ENCODE measurements at places on chromosomes 1 and 21.
A peak's percentile ranks its signal among the peaks of the same experiment; 100 is the strongest.

DNA sequence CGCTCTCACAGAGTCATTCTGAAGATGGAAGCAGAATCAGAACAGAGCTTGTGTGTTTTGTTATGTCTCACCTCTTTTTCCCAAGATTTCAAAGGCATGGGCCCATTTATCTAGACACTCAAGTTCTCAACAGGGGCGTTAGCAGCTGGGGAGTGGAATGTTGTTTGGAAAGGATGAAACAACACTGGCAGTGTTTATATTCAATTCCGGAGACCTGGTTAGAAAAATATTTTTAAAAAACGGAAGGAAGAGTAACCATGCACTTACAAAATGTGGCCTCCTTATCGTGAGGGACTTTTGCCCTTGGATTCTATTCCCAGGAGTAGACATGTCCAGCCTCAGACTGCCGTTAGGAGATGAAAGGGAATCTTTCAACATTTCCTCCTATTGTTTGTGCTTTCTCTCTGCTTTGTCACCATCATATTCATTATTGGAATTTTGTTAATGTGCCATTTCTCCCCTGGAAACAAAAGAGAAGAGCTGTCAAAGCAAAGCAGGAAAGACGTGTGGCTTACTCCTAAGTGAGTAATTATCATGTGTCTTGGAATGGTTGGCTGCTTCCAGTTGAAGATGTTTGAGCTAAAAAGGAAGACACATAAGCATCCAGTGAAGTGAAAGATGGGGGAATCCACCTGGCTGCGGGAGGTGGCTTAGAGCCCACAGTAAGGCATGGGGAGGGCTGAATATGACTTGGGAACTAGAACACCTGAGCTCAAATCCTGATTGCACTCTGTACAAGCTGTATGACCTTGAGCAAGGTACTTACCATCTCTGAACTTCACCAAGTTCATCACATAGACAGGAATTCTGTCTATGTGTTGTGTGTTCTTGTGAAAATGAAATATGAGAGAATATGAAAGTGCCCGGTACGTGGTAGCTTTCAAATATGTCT lies 71.7 kb upstream of the JUN start:
- no peak for DNase-seq

- DNase-seq, result no peak
Observed at GRCh38 chr1:24803987-24804530, 58.8 kb downstream of the CLIC4 start.

- no peak for DNase-seq
Observed at GRCh38 chr1:56502700-56503245, 76.6 kb downstream of the PLPP3 start.

DNA sequence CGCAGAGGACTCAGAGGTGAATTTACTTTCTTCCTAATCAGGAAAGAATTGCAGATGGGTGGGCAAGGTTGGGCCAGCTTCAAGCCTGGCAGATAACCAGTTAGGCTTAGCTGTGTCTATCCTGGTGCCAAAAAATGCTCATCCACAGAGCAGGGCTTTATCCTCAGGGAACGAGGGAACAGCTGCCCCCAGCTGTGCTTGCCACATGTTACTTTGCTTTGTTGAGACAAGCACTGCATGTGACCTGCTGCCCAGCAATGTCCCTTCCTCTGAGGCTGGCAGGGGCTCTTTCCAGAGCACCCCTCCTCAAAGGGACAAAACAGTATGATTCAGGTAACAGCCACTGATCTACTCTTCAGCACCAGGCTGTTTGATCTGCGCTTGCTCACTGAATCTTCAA lies 505.1 kb upstream of the USP24 start:
- DNase-seq, result no peak

- no peak for DNase-seq
Observed at GRCh38 chr1:229951856-229952534, 115.0 kb upstream of the GALNT2 start.

GRCh38 chr21:28393279-28393678 lies 599.4 kb downstream of the LTN1 start:
- no peak for DNase-seq

DNA sequence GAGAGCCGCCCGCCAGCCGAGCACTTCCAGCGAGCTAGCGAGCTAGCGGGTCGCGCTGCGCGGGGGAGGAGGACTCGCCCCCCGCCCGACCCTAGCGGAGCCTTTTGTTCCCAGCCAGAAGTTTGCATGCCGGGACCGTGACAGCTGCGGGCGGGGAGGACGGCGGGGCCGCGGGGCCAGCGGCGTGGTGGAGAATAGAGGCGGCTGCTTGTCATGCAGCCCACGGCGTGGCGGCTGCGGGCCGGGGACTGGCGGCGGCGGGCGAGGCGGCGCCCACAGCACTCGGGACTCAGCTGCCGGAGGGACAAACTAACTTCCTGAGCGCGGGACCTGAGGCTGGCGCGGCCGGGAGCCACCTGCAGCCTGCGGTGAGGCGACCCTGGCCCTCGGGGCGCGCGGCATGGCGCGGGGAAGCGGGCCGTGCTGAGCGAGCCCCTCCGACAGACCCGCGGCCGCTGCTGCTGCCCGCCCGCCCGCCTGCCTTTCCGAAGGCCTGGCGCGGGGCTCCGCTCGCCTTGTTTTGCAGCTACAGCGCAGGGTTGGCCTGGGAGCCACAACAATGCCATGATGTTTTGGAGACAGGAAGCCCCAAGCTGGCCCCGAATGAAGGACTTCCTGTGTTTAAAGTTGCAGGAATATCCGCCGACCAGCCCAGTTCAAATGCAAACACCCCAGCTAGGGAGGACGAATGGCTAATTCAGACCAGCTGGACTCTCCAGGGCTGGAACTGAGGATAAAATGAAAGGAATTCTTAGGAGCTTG lies 82.2 kb upstream of the BMP8A start:
- DNase-seq, result no peak

DNA sequence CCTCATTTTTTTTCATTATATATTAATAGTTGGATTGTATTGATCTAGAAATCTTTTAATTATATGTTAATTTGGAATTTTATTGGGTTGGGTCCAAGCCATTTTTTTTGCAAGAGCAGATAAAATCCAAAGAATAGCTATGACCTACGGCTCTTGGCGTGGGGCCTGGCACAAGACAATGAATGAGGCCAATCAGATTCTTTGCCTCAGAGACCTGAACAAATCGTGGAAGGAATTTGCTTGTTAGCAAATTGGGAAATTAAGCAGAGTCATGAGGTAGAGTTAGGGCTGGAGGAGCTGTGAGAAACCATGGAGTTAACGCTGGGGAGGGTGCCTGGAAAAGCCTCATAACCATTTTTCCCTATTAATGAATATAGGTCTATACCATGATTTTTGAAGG lies 40.1 kb downstream of the CAMSAP2 start:
- DNase-seq, result no peak

- DNase-seq, result no peak
Observed at GRCh38 chr1:186498695-186499389, 37.9 kb upstream of the PDC start.

DNA sequence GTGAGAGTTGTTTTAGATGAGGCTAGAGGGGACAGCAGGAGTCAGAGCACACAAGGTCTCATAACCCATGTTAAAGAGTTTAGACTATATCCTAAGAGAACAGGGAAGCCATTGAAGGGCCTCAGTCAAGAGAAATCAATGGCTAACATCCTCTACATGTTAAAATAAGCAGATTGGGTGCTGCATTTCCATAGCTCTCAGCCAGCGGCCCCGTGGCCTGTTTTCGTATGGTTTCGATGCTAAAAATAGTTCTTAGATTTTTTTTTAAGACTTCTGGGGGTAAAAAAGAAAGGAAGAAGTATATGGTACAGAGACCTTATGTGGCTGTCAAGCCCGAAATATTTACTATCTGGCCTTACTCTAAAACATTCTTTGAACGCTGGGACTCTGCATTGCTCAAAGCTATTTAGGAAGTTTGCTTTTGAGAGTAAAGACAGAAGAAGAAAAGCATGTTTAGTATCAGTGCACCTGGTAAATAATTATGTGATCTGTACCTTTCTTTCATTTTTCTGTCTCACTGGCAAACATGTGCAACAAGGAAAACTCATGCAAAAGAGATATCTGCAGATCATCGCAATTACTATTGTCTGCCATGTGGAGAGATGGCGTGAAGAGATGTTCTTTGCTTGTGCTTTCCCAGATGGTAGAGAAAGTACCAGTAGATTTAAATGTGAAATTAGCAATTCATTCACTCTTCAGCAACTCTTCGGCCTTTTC lies 8.4 kb downstream of the PDIK1L start:
- no peak for DNase-seq

DNA sequence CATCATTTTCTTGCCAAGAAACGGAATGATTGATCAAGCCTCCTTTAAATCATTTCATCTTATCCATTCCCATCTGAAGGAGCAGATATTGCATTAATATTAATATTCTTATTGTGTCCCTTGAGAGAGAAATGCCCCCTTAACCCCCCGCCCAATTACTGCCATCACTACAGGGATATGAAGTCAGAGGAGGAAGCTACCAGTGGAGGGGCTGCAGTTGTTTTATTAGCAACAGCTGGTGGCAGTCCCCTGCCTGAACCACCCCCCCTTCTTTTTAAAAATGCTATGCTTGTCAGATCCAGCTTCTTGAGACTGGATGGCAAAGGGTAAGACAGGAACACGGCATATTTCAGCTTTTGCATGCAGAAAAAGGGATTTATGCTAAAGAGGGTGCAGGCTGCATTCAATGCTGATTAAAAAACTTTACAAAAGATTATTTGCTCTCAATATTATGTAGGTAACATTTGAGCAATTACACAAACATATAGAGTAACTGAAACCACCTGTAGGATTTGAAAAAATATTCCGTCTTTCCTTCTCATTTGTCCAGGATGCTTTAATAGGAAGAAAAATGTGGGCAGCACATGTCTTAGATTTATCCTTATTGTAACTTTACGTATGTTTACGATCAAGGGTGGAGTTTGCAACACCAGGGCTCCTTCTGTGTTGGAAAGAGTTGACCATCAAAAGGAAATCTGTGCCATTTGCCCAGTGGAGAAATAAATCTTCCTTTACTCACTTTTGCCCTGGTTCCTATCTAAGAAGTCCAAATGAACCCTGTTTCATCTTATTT lies 77.7 kb downstream of the ZBTB18 start:
- no peak for DNase-seq

GRCh38 chr1:8714173-8714572 lies 103.3 kb downstream of the RERE start:
- DNase-seq, result no peak

GRCh38 chr1:12464598-12465056 lies 153.4 kb downstream of the DHRS3 start:
- no peak for DNase-seq

DNA sequence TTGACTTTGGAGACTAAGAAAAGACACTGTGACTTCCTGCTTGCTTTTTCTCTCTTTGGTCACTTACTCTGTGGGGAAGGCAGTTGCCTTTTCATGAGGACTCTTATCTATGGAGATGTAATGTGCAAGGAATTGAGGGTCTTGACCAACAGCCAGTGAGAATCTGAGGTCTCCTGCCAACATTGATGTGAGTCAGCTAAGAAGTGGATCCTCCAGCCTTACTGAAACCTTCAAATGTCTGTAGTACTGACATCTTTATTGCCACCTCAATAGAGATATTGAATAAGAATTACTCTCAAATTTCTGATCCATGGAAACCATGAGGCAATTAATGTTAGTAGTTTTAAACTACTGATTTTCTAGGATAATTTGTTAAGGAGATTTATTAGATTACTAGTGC lies 598.4 kb downstream of the ADGRL2 start:
- DNase-seq, result no peak

- DNase-seq, result no peak
Observed at GRCh38 chr1:206534552-206534951, 27.2 kb downstream of the RASSF5 start.

GRCh38 chr1:9289711-9290485 lies 2.8 kb upstream of the SPSB1 start:
- peak; percentile 61 for DNase-seq

DNA sequence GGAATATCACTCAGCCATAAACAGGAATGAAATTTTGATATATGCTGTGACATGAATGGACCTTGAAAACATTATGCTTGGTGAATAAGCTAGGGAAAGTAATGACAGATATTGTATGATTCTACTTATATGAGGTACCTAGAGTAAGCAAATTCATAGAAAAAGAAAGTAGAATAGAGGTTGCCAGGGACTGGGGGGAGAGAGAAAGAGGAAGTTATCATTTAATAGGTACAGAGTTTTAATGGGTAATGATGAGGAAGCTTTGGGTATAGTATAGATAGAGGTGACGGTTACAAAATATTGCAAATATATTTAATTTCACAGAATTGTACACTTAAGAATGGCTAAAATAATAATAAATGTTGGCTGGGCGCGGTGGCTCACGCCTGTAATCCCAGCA lies 31.2 kb upstream of the ENSA start:
- no peak for DNase-seq

GRCh38 chr1:81349194-81349965 lies 451.4 kb upstream of the ADGRL2 start:
- DNase-seq, result no peak

- DNase-seq, result no peak
Observed at GRCh38 chr21:28801906-28802305, 190.8 kb downstream of the LTN1 start.

- DNase-seq, result no peak
Observed at GRCh38 chr1:167429612-167430011, 88.7 kb downstream of the CD247 start.

- no peak for DNase-seq
Observed at GRCh38 chr1:226541631-226542622, 6.6 kb upstream of the STUM start.

DNA sequence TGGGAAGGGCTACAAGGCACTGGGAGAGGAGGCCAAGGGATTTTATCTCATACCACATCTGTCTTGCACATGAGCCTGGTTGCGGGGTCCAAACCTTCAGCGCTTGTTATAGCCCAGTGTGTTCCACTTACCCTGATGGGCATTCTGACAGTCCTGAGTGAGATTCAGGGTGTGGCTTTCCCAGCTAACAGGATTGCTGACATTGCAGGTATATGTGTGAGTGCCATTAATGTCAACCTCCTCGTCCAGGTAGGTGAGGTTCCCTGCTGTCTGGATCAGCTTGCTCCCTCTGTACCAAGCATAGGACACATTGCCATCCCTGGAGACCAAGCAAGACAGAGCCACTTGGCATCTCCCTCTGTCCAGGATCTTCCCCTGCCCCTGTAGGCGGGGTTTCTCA lies 21.6 kb downstream of the CD244 start:
- DNase-seq, result no peak

- no peak for DNase-seq
Observed at GRCh38 chr1:109011335-109011734, 30.6 kb downstream of the WDR47 start.

- DNase-seq, result peak; percentile 7
Observed at GRCh38 chr1:67339623-67340343, 32.1 kb downstream of the IL12RB2 start.

GRCh38 chr21:38793926-38794713 lies 11.6 kb upstream of the ETS2 start:
- no peak for DNase-seq

DNA sequence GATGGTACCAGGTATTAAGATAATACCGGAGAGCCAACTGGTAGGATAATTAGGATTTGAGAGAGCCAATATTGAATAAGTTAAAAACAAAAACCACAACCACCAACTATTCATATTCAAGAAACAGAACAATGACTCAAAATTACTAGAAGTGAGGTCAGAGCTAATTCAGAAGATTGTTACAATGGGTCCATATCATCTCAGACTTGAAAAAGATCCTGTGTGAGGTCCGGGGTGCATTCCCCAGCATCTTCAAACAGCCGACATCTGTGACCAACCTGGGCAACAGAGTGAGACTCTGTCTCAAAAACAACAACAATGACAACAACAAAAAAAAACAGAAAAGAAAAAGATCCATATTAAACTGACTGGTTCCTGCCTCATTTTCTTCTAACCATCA lies 18.6 kb downstream of the AK2 start:
- no peak for DNase-seq
